Left ventricle myocardium inferior (tissue), 1 donor: ENCODE measurements at places on chromosomes 5 and 9.

GRCh38 chr5:121688781-121689180 lies 162.9 kb upstream of the FTMT start:
- DNase-seq = no peak

DNA sequence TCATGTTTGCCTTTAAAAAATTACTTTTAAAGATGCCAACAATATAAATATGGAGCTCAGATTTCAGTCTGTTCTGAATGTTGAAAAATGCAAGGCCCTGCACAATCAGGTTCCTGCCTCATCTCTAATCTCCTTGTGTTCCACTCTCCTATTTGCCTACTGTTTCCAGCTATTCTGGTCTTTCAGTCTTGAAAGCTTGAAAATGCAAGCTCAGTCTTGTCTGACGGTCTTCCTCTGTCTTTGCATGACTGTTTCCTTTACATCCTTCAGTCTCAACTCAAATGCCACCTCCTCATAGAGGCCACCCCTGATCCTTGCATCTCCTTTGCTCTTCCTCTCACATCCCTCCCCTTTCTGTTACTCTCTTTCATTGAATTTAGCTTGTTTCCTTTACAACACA lies 354.9 kb downstream of the KIF4B start:
- no peak for DNase-seq

GRCh38 chr9:20236676-20237075 lies 385.6 kb downstream of the MLLT3 start:
- no peak for DNase-seq

GRCh38 chr5:116573279-116573701 lies 1.3 kb downstream of the SEMA6A start:
- DNase-seq = peak; percentile 22

GRCh38 chr5:176184608-176185132 lies 53.6 kb upstream of the SIMC1 start:
- DNase-seq = no peak

GRCh38 chr9:133461975-133462374 lies 2.2 kb downstream of the CACFD1 start:
- DNase-seq = no peak

- DNase-seq = no peak
Measured at GRCh38 chr9:22084336-22085035, 75.4 kb upstream of the CDKN2B start.

GRCh38 chr5:168773226-168773625 lies 194.1 kb upstream of the PANK3 start:
- no peak for DNase-seq

DNA sequence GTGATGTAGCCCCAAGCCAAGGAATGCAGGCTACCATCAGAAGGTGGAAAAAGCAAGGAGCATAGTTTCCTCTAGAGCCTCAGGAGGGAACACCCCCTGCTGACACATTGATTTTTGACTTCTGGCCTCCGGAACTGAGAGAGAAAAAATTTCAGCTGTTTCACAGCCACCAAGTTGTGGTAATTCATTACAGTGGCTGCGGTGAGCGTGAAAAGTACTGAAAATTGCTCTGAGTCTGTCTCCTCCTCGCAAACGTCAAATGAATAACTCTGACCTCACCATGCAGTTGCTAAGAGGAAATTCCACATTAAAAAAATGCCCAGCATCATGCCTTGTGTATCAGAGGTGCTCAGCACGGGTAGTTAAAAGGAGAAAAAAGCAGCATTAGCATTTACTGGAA lies 277.9 kb upstream of the MSX2 start:
- no peak for DNase-seq

GRCh38 chr5:139808481-139809330 lies 13.1 kb downstream of the PSD2 start:
- peak; percentile 27 for DNase-seq

DNA sequence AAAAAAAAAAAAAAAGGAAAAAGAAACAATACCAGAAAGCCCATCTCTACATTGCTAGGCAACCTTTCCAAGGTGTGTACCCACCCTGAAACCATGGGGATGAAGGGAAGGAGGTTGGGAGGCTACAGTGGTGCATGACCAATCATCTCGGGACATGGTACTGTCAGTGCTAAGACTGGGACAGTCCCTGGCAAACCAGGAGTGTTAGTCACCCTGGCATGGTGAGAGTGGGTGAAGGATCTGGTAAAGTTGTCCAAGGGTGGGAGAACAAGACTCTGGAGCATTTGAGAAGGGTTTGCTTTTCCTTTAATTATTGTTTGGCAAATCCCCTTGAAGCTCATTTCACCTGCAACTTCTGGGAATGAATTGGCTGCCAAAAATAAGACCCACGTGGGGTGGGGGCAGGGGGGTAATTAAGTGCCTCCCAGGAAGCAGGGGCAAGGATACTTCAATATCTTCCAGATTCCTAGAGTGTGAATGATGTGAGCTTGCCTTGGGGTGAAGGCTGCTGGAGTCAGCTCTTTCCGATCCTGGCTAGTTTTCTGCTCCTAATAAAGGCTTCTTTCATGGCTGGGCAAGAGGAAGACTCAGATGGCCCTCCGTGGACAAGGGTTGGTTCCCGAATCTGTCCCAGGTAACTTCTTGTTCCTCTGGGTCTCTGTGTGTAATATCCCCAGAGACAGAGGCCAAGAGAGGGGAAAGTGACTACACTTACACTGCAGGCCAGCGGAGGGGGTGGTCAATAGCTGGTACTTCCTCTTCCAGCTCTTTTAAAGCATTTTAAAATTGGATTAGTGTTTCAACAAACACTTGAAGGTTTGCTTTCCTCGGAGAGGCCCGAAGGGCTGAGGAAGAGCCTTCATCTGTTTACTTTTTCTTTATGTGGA lies 61.6 kb upstream of the SPRY4 start:
- DNase-seq = no peak

DNA sequence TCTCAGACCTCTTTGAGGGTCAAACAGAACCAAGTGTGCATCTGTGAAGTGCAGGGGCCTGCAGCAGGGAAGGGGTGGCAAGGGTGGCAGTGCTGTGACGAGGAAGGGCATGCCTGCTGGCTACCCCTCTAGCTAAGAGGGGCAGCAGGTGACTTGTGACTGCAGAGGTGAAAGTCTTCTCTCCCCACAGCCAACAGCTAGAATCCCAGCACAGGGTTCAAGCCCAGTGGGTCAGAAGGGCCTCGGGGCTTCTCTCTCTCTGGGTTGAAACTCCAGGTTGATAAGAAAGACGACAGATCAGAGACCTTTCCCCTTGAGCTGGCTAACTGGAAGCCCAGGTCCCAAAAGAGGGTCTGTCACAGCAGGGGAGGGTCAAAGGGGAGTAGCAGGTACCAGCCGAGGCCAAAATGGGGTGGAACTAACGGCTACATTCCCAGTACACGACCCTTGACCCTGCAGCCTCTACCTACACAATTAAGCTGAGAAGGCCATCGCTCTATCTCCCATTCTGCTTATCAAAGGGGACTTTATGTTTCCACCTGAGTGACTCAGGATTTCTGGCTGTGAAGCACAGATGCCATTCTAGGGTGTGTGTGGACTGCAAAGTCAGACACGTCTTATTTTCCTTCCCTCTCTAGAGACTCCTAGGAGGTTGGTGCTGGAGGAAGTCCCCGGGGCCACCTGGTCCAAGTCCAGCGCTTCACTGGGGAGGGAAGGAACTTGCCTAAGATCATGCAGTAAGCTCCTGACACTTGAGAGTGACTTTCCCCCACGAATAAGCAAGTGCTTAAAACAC lies 14.6 kb downstream of the ANKS6 start:
- no peak for DNase-seq

DNA sequence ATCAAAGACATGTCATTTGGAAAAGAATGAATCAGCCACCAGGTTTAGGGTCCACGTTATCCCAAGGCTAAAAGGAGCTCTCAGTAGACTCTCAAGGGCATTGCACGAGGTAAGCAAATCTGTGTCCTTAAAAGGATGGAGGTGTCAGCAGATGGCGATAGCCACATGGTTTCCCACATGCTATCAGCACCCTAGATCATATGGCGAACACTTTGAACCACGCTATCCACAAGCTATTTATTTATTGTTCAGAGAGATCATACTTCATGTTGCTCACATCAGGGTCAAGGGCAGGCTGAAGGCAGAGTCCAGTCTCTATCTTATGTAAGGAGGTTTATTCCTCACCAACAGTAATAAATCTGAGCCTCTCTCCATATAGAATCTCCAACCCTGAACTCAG lies 43.7 kb downstream of the CDH6 start:
- no peak for DNase-seq

- DNase-seq = no peak
Measured at GRCh38 chr9:129321286-129322021, 143.4 kb upstream of the IER5L start.

DNA sequence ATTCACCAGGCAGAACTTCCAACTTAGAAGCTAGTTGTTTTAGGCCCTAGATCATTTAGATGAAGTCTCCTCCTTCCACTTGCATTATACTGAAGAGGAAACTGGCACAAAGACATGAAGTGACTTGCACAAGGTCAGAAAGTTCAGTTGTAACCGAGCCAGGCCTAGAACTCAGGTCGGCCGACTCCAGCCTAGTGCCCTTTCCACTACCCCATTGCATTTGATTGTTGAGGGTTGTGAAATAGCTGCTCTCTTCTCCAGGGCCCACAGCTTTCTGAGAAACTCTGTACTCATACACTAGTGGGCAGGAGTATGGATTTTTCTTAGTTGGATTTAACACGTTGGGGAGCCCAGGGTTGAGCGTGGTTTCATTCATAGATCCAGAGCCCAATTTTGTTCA lies 5.6 kb downstream of the ZNF462 start:
- no peak for DNase-seq

DNA sequence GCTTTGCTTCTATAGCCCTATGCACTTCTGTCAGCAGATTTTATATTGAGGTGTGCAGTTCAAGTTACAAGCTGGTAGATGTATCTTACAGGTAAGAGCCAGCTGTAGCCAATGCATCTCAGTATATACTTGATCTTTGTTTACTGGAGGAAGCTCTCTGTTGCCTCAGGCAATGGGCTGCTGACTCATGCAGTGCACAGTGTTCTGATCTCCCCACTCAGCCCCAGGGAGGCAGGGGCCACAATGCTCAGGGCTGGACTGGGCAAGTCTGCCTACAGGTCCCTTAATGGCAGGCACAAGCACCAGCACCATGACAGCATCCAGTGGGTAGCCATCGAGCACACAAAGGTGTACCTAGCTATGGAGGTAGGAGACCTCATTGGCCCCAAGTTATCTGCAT lies 178.8 kb upstream of the CDH10 start:
- no peak for DNase-seq

DNA sequence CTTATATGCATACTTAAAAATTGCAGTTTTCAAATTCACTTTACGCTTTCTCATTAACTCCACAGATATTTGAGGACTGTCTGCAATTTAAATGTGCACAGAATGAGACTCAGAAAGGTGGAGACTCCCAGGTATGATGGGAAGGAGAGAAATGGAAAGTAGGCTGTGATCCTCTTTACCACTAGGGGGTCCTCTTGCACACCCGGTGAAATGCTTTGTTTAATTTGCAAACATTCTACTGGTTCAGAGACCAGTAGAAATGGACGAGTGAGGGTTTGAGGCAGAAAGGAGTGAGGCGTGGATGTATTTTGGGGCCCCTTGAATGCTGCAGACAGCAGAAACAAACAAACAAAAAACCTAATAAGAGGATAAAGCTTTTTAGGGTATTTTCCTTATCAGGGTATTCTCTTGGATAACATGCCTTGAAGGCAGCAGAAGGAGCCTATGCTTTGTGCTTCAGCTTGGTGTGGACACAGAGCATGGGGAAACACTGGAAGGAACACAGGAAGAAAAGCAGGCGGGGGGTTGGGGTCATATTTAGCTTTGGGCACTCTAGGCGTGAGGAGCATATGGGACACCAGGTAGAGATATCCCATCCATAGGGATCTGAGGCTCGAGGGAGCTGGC lies 410.1 kb downstream of the DMRT2 start:
- DNase-seq = no peak

- DNase-seq = no peak
Measured at GRCh38 chr5:108735790-108736189, 11.9 kb upstream of the FER start.

DNA sequence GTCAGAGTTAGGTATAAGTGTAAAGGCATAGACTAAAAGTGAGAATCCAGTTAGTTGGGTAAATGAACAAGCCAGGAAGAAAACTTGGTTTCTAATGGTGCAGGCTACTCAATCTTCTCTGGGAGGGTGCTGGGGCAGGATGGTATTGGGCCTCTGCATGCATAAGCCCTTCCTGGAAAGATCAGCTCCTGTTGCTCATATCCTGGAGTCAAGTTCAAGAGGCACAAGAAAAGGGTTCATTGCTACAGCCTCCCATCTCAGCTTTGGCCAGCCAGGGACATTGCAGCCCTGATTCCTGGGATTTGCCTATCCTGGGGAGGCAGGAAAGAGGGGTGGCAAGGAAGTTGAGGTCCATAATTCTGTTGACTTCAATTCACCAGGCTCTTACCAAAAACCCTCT lies 40.7 kb upstream of the ATP6V1G1 start:
- DNase-seq = no peak

GRCh38 chr5:120466341-120467006 lies 2.4 kb downstream of the PRR16 start:
- no peak for DNase-seq

GRCh38 chr9:98888801-98889421 lies 54.8 kb upstream of the COL15A1 start:
- DNase-seq = no peak

DNA sequence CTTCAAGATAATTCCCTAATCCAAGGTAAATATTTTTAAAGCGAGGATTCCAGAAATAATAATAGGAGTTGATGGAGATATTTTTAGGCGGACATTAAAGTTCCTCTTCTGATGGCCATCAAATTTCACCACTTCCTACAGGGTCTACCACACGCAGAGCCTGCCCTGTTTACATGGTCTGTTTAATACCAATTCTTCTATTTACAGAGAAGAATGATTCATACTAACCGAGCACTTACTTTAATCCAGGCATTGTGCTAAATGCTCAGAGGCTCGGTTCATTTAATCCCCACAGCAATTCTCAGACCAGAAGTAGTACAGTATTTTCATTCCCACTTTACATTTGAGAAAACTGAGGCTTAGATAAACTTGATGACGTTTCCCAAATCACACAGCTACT lies 3.0 kb upstream of the ITGA1 start:
- DNase-seq = no peak

GRCh38 chr9:86732514-86733171 lies 214.7 kb downstream of the GAS1 start:
- no peak for DNase-seq
